Amniotic epithelial cell (primary cell): ENCODE measurements at places on chromosomes 5 and 9.

DNA sequence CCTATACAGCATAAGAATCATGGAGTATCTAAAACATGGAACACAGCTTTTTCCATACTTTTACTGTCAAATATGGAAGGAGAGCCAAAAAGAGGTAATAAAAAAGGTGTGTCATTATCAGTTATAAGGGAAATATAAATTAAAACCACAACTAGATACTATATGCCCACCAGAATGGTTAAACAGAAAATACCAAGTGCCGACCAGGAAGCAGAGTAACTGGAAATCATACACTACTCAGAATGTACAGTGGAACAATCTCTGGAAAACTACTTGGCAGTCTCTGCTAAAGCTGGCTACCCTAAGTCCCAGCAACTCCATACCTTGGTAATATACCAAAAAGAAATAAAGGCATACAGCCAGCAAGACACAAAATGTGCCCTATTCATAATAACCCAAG, 2.4 kb downstream of the PAIP1 start:
- DNase-seq = no peak

DNA sequence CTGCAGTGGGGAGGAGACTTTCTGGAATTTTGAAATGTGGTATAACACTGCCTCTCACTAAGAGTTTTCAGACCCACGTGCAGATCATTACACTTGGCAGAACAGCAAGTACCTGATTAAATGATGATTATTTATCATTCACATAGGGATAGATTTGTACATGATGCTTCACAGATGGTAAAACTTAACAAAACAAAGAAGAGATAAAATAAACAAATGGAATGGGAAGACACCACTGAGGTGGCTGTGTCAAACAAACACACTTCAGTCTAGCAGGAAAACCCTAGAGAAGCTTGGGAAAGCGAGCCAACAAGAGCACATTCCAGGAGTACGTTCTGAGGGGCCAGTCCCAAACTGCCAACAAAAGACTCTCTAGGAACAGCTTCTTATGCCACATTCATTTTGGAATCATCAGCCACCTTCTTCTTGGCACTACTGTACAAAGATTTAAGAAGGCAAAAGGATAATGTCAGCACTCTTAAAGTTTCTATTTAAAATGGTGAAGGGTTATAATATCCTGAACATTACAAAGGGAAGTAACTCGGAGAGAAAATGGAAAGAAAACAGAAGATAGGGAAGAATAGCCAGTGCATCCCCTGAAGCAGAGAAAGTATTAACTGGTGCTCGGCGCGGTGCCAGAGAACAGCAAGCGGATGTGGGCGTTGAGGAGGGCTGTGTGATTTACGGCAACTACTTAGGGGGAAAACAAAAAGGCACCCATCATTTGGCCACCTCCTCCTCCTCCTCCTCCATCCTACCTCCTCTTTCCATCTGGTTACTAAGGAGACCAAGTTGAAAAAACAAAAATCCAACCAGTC, 1.6 kb downstream of the MED27 start:
- DNase-seq = peak; percentile 49

- peak; percentile 40 for DNase-seq
These were observed 80.1 kb downstream of the COL15A1 start for GRCh38 chr9:99023831-99024230.

DNA sequence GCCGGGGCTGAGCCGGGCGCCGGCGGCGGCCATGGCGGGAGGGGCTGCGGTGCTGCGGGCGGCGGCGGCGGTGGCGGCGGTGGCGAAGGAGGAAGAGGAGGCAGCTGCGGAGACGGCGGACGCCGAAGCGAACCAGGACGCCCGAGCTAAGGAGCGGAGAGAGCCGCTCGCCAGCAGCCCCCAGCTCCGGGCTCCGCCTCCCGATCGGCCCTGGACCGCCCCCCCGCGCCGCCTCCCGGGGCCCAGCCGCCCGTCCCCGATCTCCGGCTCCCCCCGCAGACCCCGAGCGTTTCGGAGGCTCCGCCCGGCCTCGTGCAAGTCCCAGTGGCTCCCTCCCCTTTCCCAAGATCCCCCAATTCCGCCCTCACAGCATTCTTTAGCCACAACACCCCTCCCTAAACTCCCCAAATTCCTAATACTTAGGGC, at the start of gene ASTN2:
ASTN2 (minus strand) TSS at position 152 of the 426 bp plus-strand sequence; CDS start at position 33, 119 bp downstream.
- DNase-seq = no peak

GRCh38 chr5:116507941-116508655, 66.5 kb downstream of the SEMA6A start:
- peak; percentile 15 for DNase-seq

DNA sequence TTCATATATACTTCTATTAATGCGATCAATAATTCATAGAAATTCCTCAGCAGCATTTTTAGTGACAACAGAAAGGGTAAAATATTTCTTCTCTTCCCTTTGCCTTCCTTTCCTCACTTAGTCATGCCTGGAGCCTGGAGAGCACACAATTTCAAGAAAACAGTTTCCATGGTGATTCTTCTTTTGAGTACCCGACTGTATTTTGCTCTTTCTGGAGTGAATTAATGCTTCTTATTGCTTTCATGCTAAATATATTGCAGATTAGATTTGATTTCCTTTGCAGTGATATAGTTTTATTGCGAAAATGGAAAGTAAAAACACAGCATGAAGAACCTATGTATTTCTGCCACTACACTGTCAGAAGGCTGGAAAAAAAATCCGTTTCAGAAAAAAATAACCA, 153.5 kb downstream of the PPP2R2B start:
- DNase-seq = peak; percentile 30

- peak; percentile 1 for DNase-seq
These were observed 212.0 kb upstream of the KIF2A start for GRCh38 chr5:62093976-62094375.

GRCh38 chr5:142262683-142263082, 62.1 kb downstream of the SPRY4 start:
- no peak for DNase-seq

DNA sequence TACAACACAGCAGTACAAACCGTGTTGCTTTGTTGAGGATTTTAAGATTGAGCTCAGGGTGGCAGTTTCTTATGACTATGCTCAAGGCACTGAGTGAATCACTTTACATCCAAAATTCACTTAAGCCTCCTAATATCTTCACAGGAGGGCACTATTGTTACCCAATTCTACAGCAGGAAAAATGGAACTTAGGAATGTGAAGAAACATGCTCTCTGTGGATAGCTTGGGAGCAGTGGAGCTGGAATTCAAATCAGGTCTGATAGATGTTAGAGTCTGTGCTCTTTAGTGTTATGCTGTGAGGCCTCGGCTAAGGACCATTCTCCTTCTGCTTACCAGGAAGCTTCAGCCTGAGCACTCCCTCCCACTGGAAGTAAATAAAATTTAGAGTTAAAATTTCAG, 18.7 kb upstream of the HMHB1 start:
- DNase-seq = peak; percentile 29

GRCh38 chr5:159837860-159838259, 78.4 kb upstream of the ADRA1B start:
- DNase-seq = no peak

GRCh38 chr5:79630444-79630843, 18.2 kb downstream of the TENT2 start:
- DNase-seq = no peak

- DNase-seq = no peak
These were observed 65.6 kb upstream of the CKMT2 start for GRCh38 chr5:81167544-81167943.
